ENCODE measurements at places on chromosomes 11 and 22.

DNA sequence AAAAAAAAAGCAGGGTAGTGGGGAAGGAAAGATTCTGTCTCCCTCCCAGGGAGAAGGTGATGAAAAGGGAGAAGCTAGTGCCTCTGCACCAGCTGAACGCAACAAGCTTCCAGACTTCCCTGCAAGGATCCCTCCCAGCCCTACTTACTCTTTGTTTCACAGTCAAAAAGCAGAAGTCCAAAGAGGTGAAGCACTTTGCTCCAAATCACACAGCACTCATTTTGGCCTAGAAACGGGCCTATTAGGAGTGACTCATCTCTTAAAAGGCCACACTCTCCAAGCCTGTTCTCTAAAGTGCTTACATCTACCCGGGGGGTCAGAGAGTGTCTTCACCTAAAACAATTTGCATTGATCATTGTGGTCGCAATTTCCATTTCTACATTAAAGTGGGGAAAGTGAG lies 17.7 kb upstream of the GRK3 start:
- no peak for DNase-seq

DNA sequence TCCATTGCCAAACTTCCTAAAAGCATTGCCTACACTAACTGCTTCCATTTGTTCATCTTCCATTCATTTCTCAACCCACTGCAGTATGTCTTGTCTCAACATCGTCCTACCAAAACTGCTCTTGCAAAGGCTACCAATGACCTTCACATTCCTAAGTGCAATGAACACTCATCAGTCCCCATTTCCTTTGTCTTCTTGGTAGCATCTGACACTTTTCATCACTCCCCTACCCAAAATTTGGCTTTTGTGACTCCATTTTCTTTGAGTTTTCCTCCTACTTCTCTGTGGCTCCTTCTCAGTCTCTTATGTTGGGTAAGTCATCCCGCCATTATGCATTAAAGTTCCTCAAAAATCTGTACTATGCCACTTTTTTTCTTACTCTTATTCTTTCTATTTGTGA lies 135.4 kb downstream of the CCDC81 start:
- DNase-seq, result no peak

- no peak for DNase-seq
These were observed 21.4 kb downstream of the KIF18A start for GRCh38 chr11:28086569-28086968.

DNA sequence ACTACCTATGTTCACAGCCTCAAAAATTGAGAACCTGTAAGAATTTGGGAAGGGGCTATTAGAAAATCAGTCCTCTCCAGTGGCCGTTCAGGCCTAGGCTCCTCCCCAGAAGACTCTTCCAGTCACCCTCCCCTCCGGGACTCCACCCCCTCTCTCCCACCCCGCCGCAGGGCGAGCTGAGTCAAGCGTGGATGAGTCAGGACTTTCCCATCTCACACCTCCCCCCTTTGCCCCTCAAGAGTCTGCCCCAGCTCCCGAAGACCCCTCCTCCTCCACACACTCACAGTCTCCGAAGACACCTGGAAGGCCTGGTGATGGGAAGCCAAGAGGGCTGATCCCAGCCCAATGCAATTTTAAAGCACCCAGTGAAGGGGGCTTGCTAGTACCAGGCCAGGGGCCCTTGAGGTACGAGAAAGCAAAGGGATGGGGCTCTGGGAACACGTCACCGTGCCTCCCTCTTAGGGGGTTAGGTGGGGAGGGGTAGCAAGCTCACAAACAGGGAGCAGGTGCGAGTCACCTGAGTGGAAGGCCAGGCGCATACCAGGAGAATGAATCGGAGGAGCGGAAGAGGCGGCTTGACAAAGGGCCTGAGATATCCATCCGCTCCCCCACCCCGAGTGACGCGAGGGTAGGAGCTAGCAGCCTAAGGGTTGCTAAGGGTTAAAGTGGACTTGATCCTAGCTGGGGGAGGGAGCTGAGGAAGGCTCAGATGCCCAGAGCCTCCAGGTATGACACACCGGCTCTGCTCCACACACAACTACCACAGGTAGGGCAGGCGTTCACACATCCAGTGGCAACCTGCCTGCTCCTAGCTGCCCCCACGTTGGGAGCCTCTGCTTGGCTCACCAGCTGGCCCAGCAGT lies 13.6 kb downstream of the BCL9L start:
- no peak for DNase-seq

DNA sequence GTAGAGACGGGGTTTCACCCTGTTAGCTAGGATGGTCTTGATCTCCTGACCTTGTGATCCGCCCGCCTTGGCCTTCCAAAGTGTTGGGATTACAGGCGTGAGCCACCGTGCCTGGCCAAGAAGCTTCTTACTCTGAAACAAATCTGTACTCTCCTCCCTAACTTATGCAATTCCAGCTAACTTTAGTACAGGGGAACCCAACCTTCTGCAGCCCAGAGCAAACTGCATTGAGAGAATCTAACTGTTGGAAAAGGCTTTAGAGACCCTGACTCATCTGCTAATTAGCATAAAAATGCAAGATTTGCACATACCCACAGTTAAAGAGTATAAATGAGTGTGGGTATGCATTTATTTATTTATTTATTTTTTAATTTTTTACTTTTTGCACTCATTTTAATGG lies 64.8 kb downstream of the APOL5 start:
- DNase-seq, result no peak

DNA sequence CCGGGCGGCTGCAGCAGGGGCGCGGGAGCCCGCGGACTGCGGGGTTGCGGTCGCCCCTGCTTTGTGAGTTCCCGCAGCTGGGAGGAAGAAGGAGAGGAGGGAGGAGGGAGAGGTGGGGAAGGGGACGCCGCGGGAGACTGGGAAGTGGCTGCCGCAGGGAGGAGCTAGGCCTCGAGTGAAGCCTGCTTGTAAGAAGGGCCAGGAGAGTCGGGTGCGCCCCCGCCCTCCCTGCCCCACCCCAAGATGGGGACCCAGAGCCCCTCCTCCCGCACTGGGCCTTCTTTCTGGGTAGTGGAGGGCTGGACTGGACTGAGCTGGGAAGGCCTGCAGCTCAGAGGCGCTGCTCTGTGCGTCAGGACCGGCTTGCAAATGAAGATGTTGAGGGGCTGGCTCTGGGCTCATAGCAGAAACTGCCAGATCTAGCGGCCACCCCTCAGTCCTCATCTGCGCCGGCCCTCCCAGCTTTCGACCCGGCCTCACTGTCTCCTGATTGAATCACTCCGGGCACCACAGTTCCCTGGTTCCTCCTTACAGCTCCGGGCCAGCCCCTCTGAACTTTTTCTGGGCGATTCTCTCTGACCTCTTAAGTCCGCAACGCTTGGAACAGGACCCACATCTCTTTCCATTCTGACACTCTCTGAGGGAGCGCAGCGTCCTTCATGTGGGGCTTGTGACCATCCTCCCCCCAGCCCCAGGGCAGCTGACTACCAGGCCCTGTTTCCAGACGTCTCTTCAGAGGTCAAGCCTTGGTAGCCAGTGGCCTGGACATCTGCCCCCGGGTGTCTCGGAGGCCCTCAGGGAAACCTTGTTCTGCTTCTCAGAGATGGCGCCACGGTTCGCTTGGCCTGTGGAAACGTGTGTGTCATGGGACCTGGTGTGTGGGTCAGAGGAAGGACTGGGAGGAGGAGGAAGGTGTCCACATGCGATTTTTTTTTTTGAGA lies 21.9 kb downstream of the SERPINH1 start:
- DNase-seq, result no peak

DNA sequence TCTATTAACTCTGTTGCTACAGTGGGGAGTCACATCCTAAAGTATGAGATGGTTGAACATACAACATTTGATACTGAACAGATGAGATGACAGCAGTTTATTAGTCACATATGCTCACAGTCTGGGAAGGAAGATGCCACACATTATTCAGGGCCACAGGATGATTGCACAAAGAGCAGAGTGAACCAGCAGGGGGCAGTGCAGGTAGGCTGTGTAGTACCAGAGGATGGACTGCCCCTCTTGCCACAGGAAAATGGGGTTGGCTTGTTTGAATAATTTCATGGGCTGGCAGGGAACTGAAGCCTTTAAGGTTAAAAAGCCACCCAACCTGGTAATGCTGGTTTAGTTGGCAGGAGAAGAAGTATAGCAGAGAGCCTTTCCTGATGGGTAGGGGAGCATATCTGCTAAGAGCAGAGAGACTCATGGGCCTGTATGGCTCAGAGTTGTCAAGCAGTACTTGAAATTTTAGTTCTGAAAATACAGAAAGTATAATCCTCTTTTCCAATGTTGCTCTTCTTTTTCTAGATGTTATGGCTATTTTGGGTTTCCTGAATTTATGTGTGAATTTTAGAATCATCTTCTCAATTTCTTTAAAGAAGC lies 180.4 kb upstream of the B3GAT1 start:
- peak; percentile 46 for DNase-seq

- no peak for DNase-seq
These were observed 18.4 kb downstream of the BCL9L start for GRCh38 chr11:118907051-118908042.

All from NT2/D1 (cell line).